Frontal cortex (tissue), 4 donors: ENCODE measurements at places on chromosomes 1 and 21. TPM values are rescaled to one million over a fixed set of nuclear protein-coding genes. Genes with fewer than 3 reads are reported as not detected.

- no peak for DNase-seq
These were observed 540.8 kb upstream of the ADAMTS5 start for GRCh38 chr21:27507695-27508094.

The ZNF670 gene
- total RNA-seq: 25.3 TPM

The PRR9 gene
- not detected for total RNA-seq

- DNase-seq: no peak
These were observed 193.1 kb upstream of the EDN2 start for GRCh38 chr1:41677620-41678019.

DNA sequence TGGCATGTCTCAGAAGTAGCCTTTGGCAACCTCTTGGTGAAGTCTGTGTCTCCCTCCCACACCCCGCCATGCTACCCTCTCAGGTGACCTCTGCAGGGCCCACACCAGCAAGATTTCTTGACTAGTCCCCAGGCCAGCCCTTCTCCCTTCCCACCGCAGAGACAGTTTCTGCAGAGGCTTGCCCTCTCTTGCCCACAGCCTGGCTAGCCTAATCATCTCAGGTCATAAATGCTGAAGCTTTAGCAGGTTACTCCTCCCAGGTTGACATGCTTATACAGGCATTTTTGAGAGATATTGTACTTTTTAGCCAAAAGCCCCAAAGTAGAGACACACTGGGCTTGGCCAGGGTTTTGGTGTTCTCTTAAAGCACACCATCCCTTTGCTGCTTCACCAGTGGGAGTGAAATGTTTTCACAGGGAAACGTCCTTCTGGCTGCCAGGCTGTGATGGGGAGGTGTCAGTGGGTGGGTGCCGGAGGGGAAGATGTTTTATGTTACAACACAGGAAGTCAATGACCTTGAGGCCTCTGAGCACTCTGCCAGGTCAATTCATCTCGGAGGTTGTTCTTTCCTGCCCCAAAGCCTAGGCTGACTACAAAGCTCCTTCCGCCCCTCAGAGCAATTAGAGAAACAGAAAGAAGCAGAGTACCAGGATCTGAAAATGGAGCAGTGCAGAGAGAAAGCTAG is 58.5 kb downstream of the STYXL2 start:
- DNase-seq: no peak

DNA sequence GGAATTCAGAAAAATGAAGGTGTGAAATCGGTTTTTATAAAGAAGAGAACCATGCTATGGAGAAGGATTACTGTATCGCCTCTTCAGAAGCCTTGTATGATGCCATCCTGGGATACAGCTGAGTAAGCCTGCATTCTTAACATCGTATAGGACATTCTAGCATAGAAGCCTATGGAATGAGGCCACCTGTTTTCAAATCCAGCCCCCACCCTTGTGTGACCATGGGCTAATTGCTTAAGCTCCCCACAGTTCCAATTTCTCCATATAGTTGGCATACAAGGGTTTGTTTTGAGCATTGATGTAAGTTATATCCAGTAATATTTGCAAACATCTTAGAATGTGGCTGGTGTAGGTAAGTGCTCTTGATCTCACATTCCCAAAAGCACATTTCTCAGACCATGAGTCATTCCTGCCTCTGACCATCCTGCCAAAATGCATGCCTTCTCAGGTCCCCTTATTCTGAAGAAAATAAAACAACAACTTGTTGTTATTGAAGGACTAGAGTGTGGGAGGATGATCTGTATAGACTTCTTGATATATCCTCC is 1.5 kb downstream of the OR14A2 start:
- DNase-seq: no peak

The MIS18A gene
- total RNA-seq: 6.9 TPM

DNA sequence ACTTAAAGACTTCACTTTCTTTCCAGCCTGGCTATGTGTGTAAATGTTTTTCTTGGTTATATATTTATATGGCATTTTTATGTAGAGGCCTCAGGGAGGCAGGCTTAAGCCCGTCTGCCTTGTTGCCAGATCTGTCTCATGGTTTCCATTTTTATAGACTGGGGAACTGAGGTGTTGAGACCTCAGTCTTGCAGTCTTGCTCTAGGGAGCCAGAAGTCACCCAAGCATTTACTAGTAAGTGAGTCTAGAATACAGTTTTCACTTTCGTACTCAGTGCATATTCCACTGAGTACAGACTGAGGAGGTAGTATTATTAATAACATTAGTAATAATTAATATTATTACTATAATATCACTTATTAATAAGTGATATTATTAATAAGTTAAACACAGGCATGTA is 161.4 kb downstream of the UCK2 start:
- no peak for DNase-seq

- no peak for DNase-seq
These were observed 45.6 kb downstream of the ENAH start for GRCh38 chr1:225607355-225607754.

DNA sequence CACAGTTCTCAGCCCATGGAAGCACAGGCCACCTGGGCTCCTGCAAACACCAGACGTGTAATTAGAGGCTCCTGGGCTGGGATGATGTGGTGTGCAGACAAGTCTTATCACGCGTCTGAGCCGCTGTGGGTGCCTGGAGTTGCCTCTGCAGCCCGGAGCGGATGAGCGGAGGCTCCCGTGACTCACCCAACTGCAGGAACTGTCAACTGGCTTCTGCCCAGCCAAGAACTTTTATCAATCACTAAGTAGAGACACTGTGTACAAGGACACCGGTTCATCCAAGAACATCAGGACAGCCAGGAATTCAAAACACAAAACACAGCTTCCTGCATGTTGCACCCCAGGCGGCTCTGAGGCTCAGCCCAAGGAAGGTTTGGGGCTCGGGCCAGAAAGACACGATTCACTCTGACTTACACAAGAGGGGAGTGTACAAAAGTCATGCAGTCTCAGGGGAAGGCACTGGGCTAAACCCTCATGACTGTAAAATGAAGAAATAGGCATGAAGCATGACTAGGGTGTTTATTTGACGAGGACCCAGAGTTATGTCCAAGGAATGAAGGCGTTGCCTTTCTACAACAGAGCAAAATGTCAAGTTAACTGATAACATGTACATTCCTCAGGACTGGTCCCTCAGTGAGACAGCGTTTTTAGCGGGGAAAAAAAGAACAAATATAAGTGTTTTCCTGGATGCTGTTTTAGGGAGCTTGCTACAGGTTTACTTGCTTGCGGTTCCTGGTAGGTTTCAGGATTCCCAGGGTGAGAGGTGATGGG is 21.1 kb downstream of the ERRFI1 start:
- no peak for DNase-seq

GRCh38 chr1:11725616-11726015 is 10.3 kb upstream of the AGTRAP start:
- DNase-seq: no peak

The AMIGO1 gene
- 8.2 TPM for total RNA-seq

DNA sequence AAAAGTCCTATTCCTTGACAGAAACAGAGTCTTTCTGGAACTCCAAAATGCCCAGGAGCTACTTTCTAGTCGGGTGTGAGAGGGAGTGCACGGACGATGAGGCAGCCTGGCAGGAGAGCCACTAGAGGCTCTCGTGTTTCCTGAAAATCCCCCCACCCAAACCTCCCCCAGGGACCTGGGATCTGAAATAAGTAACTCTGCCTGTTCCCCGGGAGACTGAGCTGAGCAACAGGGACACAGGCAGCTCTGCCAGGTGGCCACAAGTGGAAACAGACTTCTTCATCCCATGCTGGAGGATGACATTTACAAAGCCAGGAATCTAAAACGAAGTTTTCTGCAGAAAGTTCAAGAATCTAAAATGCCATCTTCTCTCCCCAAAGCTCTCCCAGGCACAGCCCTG is 77.1 kb downstream of the ITPKB start:
- DNase-seq: no peak

The RPTN gene
- total RNA-seq: not detected

The LCE1B gene
- not detected for total RNA-seq

DNA sequence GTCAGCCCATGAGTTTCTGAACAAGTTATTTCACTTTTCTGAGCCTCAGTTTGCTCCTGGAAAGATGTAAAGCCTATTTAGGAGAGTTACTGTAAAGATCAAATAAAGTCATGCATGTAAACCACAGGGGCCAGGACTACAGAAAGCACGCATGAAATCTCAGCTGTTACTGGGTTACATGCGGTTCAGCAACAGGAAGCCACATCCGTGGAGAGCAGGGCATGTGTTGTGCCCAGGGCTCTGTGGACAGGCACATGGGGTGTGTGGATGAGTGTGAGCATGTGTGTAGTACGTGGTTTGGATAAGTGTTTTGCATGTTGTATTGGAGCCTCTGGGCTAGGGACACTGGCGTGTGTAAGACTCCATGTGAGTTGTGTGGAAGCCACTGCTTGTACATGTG is 2.2 kb upstream of the EPHA2 start:
- DNase-seq: no peak

GRCh38 chr1:223860051-223860622 is 14.4 kb upstream of the TP53BP2 start:
- DNase-seq: no peak

The MTMR11 gene
- 2.0 TPM for total RNA-seq

- no peak for DNase-seq
These were observed 40.8 kb upstream of the KIRREL1 start for GRCh38 chr1:157952601-157953000.

GRCh38 chr1:230368363-230368762 is 57.8 kb downstream of the PGBD5 start:
- no peak for DNase-seq

- no peak for DNase-seq
These were observed 227.0 kb downstream of the FGGY start for GRCh38 chr1:59523745-59524450.

The SPATA6 gene
- total RNA-seq: 16.7 TPM

DNA sequence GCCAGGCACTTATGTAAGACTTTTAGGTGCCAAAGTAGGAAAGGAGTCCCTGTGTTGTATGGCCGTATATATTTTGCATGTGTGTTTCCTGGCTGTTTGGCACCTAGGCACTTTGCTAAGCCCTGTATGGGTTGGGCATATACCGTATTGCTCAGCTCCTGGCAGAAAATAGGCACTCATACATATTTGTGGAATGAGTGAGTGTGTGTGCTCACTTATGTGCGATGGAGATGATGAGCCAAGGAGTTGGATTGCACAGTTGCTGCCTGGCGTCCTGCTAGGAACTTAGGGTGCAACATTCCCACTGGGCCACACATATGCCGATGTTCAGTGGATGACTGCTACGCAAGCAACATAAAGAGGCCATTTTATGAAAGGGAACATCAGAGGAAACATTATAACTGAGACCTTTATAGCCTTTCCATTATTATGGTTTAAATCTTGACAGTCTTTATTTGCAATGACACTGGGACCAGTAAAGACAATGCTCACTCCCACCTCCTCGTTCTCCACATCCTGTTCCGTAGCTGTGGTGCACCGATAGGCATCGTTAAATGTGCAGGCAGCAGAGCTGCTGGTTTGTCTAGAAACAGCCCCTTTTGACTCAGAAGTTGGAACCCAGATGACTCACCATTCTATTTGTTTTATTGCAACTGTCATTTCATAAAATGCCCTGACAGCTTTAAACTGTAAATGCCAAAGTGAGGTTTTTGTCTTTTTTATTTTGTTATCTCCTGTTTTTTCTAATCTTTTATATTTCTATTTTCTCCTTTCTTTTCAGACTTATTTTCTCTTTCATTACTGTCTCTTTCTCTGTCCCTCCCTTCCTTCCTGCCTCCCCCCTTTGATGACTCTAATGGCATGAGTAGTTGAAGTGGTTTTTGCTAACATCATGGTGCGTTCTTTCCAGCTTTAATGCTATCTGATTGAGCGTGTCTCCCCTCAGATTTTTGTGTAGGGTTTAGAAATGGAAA is 36.1 kb downstream of the PEX14 start:
- no peak for DNase-seq

DNA sequence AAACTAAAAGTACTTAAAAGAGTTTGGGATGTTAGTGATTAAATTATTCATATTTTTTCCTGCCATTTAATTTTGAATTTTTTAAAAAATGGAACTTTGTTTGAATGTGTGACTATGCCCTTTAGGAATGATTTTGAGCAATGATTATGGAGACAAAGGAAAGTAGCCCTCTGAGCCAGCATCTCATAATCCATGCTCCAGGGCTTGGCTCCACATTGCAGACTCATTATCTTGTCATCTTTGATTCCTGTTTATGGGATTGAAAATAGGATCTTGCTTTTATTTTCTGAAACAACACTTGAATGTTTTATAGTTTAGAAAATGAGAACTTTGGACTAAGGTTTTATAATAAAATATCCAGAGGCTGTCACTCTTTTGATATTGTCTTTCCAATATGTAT is 14.5 kb downstream of the AXDND1 start:
- no peak for DNase-seq
